NCI-H2029 treated with DMSO at 0.1 percent for 48 hours (cell line): ENCODE measurements at places on chromosomes 5 and 9.
A peak's percentile ranks its signal among the peaks of the same experiment; 100 is the strongest.

DNA sequence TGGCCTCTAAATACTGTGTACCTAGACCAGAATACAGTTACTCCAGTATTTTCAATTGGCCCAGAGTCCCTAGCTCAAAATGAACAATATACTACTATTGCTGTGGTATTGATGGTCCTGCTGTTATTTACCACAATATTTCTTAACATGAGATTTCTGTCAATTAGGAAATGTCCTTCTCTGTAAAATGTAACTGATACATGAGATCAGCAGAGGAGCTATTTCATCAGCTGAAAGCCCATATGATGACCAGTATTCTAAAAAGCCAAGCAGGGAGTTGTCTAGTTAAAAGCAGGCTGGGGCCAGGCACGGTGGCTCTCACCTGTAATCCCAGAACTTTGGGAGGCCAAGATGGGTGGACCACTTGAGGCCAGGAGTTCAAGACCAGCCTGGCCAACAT is 187.7 kb upstream of the PTGER4 start:
- DNase-seq = no peak

DNA sequence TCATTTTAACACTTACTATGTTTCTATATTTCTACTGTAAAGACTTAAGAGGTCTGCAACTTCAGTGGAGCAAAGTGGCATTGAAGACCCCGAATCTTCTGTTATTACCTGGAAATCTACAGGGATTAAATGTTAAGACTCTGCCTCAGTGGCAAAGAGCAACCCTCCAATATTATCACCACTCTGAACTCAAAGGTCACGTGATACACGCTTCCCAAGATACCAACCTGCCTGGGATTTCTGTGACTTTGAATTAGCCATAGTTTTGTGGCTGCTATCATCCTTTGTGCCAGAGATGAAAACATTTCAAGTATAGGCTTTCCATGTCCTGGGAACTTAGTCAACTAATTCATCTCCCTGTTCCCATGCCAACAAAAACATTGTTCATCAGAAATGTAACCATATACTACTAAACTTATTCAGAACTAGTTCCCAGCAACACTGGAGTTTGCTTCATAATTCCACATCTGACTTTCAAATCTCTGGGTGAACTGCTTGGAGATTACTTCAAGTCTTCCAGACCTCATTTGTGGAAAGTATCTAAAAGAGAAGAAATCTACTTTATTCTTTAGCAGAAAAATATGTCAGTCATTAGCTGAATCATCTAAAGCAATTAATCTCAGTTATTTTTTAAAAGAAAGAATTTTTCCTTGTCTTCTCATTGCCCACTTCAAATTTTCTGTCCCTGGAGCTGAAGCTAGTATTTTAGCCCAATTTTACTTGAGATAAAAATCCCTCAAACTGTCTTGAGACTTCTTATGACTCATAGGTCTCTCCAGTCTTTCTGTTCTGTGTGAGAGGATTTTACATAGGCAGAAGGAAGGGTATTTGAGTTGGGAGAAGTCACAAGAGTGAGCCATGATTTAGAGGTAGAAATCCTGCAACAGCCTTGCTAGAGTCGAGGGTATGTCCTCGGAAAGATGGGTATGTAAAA is 83.0 kb downstream of the ZNF462 start:
- no peak for DNase-seq

DNA sequence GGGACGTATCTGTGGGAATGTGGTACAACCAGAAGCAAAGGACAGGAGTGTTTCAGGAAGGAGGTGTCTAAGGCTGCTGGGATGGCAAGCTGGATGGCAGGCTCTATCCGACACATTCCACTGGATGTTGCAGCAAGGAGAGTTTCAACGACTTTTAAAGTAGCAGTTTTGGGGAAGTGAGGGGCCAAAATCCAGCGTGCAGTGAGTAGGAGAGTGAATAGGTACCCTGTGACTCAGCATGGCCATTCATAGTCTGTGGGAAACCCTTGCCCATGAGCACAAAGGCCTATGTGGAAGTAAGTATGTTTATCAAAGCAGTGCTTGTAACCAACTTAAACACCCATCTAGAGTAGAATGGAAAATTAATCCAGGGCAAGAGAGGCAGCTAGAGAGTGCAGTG is 664.7 kb downstream of the ACTL7B start:
- no peak for DNase-seq

GRCh38 chr9:111601237-111602018 is 2.0 kb upstream of the PTGR1 start:
- no peak for DNase-seq

- no peak for DNase-seq
Observed at GRCh38 chr5:138979684-138980280, 104.6 kb upstream of the LRRTM2 start.

DNA sequence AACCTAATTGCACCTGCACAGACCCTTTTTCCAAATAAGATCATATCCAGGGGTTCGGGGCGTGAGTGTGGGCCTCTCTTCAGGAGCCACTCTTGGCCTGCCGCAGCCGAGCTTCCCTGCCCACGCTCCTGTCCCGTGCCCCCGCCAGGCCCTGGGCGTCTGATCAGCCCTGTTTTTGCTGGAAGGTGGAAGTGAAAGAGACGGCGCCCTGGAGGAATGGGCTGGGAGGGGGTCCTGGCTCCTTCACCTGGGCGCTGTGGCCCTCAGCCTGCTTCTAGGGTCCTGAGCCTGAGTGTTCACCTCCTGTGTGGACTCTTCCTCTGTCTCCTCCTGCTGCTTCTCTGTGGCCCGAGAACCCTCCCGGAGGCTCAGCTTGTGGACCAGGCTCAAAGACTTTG is 11.2 kb upstream of the COL5A1 start:
- no peak for DNase-seq

DNA sequence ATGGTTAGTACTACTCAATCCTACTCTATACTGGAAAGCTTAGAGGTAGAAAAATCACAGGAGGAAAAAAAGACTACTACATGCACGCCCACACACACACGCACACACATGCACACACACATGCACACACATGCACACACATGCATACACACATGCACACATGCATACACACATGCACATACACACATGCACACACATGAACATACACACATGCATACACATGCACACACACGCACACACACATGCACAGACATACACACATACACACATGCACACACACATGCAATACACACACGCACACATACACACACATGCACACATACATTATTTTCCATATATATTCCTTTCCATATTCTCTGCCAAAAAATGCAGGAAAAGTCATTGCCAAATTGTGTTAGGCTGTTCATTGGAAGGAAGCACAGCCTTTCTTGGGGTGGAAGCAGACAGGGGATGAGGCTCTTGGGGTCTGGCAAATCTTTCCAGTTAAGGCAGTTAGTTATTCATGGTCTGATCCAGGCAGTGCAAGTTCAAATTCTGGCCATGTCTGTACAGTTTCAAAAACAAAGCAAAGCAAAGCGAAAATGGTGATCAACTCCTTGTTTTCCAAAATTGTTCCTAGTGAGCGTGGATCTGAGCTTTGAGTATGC is 187.9 kb upstream of the EGFLAM start:
- DNase-seq = no peak

GRCh38 chr9:69034071-69034470 is 1.5 kb upstream of the FXN start:
- DNase-seq = peak; percentile 43

GRCh38 chr5:57436586-57436985 is 46.0 kb downstream of the ACTBL2 start:
- DNase-seq = no peak

DNA sequence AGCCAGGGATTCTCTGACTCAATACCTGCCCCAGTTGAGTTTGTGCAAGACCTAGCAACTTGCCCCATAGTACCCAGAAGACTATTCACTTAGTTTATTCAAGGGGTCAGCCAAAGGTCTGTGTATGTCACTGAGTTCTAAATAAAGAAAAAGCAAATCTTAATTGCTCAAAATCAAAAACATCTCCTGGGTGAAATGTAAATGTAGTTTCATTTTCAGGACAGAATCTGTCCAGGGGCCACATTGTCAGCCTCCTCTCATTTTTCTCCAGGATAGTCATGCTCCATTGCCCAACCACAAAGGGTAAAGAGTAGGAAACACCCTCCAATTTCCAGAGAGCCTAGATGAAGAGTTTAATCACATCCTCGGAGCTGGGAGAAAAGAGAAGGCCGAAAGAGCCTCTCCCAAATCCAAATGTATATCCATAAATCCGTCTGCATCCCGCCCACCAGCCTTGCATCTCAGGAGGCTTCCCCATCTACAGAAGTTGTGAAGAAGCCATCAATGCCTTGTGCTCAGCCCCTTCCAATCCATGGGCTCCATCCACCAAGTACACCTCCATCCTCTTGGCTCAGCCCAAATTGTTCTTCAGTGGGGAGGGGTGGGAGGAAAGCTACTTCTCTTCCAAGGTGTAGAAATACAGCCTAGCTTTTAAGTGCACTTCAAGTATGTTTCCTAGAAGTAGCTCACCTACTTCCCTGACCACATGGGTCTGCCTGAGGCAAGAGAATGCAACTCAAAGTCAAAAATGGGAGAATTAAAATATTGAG is 26.9 kb downstream of the ADAM19 start:
- no peak for DNase-seq

DNA sequence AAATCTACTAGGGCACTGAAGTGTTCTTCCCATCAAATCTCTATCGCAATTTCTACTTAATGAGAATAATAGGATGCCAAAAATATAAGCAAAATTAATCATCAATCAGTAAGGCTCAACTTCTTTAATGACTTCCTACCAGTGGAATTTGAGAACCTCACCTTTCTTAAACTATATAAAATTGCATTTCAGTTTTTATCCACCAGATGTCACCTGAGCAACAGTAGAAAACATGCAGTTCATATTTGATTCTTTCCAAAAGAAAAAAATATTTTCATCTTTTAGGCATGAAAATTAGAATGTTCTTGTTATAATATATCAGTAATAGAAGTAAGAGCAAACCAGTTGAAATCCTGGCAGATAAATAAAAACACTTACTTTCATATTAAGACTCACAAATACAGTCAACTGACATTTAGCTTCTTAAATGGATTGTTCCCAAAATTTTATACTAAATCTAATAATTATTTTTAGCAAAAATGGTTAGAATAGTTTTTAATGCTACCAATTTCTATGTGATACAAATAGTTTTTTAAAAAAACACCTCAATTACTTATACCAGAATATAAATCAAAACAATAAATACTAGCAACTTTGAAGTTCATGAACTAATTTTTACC is 13.4 kb upstream of the CCDC112 start:
- no peak for DNase-seq

GRCh38 chr5:57174128-57174889 is 450 bp downstream of the GPBP1 start:
- no peak for DNase-seq

DNA sequence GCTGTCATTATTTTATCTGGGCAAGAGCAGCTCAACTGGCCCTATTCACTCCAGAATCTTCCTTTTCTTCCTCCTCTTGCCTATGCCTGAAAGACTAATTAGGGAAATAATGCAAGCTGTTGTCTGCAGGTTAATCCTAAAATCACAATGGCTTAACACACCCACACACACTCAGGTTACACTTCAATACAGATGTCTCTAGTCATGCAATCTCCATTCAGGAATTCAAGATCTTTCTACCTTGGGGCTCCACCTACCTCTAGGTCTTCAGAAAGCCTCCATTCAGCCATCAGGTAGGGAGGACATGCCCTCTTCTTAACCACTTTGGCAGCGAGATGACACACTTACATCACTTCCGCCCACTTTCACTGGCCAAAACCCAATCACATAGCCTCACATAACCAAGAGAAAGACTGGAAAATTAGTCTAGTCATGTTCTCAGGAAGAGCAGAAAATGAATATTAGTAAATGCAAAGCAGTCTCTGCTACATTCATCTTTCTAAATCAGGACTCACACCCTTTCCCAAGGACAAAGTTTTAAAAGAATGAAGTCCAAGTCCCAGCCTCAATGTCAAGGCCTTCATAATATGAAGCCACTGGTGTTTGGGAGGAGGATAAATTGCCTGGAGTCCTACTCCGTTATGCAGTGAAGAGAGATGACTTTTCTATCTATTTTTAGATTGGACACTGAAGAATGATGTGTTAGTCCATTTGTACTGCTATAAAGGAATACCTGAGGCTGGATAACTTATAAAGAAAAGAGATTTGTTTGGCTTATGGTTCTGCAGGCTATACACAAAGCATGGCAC is 428.1 kb downstream of the EFNA5 start:
- DNase-seq = no peak

DNA sequence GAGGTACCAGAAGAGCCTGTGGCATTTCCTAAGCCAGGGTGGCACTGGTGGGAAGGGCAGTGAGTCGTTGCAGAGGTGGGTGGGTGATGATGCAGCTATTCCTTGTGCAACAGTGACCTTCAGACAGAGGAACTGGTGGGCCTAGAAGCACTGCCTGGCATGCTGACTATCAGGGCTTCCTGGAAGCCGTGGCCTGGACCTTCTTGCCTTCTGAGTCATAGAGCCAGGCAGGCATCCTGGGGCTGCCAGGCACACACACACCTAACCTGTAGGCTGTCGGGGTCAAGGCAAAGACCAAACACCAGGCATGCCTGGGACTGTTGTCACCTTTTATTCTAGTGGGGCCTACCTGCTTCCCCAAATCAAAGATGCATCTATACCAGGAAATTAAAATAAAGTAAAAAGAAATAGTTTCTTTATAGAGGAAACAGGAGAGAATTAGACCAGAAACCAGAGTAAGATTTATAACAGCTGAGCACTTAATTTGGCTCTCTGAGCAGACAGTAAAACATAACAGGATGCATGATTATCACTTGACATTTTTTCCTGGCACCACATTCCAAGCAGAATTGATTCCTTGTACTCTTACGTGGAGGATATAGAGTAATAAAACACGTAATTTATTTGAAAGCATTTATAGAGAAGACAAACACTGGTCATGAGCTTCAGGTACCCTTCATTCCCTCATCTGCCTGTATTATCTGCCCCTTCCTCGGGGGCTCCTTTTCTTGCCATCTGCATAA is 25.1 kb downstream of the NANS start:
- DNase-seq = peak; percentile 31

- no peak for DNase-seq
Observed at GRCh38 chr5:159901772-159902171, 14.5 kb upstream of the ADRA1B start.

DNA sequence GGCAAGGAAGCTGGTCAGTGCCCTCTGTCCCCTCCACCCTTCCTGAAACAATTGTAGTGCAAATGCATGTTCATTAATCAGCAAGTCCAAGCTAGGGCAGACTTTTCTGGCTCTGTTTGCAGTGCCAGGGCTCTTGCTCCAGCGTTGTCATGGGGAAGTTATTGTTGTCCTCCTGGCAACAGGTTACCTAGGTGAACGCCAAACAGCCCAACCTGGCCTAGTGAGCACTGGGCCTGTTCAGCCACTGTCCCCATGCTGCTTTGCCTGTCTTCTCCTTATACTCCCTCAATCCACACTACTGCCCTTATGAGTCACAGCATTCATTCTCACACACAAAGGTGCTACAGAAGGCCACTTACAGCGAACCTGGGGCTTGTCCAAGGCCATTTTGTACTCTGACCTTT is 34.5 kb upstream of the GLIS3 start:
- peak; percentile 57 for DNase-seq

- no peak for DNase-seq
Observed at GRCh38 chr9:10700291-10700690, 87.5 kb upstream of the PTPRD start.
